Stimulated activated CD8-positive, alpha-beta memory T cell treated with anti-CD3 and anti-CD28 coated beads, Interleukin-4, amount 100 ng/mL, for 1 hour (primary cell): ENCODE measurements at places on chromosomes 3 and 15.

DNA sequence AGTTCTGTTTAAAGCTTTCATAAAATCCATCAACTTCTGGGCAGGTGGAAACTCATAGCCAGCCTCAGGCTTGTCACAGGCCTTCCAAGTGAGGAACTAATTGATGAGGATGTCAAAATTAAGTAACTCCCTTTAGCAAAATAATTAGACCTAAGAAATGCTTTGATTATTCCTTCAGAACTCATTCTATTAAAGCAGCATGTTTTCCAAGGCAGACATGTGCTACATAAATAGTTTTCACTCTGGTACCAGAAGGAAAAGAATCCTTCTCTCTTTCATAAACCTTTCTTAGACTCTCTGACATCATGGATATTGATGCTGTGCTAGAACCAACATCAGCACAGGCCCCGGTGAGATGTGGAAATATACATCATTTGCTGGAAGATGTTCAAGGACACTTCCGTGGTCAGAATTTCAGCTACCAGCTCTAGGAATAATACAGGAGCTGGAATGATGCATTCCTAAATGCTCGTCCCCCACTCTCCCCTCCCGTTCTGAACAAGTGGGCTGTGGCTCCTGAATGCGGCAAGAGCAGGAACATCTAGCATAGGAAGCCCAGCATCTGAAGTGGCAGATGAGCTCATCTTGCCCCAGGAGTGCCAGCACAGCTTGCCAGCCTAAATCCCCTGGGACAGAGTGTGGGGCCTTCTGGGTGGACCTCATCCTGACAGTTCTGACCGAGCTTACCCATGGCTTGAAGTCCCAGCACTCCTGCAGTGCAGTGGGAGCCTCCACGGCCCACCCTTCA lies 82.4 kb downstream of the WWTR1 start:
- no peak for DNase-seq

DNA sequence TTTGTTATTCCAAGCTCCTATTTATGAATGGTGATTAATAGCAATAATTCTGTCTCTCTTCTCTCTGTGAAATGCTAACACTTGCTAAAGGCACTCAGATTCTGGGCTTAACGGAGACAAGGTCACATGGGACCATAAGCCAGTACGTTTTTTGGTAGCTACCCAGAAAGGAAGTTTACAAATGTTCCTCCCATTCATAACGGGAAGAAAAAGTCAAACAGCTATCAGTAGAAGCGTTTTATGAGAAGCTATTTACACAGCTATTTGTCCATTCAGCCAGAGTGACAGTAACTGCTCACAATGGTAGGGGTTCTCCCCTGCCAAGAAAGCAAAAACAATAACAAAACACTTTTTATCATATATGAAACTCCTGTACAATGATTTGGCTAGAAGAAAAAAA lies 51.5 kb downstream of the ZMAT3 start:
- no peak for DNase-seq

DNA sequence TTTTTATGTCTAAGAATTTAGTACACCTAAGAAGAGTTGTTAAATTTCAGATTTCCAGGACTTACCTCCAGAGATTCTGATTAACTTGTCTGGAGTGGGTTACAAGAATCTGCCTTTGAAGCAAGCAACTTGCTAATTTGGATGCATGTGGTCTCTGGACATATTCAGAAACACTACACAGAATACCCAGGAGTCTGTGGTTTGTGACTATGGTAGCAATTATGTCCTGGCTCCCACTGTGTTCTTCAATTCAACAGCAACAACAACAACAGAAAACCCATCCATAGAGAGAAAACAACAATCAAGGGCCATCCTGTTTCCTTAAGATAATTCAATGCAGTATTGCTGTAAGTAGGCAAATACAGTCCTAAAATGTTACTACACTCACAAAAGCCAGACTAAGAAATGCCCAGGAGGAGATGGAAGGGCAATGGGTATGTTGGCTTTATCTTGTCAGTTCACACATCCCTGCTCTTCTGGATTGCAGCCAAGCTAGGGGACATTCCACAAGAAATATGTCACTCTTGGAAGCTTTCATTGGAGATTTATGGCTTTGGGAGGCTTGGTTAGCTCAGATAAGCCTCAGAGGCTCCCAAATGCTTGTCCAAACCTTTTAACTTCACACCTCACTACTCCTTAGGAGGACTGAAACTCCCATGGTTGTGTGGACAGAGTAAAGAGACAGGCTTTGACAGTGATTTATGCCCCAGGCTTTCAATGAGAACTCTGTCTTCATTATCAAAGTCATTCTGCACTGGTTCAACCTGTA lies 99.4 kb upstream of the MRPL3 start:
- no peak for DNase-seq

DNA sequence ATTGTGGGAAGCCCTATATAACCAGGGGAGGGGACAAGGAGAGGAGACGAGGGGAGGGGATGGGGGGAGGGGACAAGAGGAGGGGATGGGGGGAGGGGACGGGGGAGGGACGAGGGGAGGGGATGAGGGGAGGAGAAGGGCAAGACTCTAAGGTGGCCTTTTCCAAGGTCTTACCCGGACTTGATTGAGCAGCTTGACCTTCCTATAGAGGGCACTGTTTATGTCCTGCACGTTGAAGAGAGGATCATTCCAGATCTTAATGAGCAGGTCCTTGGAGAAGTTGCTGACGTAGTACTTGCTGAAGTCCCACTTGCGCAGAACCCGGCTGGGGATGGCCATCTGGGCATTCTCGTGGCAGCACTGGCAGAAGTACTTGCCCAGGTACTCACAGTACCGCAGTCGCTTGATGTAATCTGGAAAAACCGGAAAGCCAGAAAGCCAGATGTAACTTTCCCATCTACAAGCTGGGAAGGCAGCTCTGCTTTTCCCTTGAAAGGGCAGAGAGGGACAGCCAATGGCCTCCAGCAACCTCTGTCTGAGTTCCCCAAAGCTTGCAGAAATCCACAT lies 55.7 kb downstream of the RUBCN start:
- DNase-seq: no peak

GRCh38 chr3:39267631-39268548 lies 11.9 kb downstream of the CX3CR1 start:
- DNase-seq: peak; percentile 45

GRCh38 chr3:157104521-157104920 lies 55.4 kb downstream of the CCNL1 start:
- DNase-seq: no peak

GRCh38 chr3:150972366-150973071 lies at the start of gene CLRN1:
CLRN1 (minus strand) TSS chr3:150972727; CDS start chr3:150972708, 19 bp downstream.
- DNase-seq: no peak

GRCh38 chr3:104523136-104523535 lies 843.6 kb upstream of the ALCAM start:
- DNase-seq: no peak

GRCh38 chr3:64228110-64228509 lies 2.8 kb upstream of the PRICKLE2 start:
- no peak for DNase-seq

DNA sequence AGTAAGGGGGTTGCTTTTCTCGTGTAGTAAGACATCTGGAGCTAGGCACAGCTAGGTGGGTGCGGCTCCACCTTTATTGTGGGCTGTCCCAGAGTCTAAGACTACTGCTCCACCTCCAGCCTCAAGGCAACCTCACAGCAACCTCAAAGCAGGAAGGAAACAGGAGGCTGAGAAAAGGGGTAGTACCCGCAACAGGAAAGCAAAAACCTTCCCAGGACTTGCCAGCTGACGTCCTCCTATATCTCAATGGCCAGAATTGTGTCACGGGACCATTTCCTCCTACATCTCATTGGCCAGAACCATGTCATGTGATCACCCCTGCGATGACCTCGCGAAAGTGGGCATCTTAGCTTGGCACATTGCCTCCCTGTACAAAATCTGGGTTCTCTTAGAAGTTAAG lies 4.3 kb upstream of the GPR160 start:
- no peak for DNase-seq

- no peak for DNase-seq
Observed at GRCh38 chr3:41565003-41565402, 365.7 kb downstream of the CTNNB1 start.

- DNase-seq: no peak
Observed at GRCh38 chr15:58010983-58011382, 54.5 kb downstream of the ALDH1A2 start.

- no peak for DNase-seq
Observed at GRCh38 chr15:97174886-97175540, 785.5 kb upstream of the ARRDC4 start.

DNA sequence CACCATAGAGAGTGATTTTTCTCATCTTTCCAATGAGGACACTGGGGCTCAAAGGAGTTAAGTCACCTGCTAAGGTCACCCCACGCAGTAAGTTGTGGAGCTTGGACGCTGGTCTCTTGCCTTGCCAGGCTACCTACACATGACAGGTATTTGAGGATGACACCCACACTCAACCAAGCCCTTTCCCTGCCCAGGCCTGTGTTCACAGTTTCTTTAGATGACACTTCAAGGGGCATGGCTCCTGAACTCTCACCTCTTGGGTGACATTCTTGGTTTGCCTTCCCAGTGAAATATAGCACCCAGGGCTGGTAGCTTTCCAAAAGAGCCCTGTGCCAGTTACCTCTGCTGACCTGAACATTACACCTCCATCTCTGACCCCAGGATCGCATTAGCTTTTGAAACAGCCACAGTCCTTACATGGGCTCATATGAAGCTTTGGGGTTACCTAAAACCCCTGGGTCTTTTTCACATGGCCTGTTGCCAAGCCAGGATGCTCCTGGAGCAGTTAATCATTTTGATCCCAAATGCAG lies 148.0 kb downstream of the RPLP1 start:
- DNase-seq: no peak

- no peak for DNase-seq
Observed at GRCh38 chr3:160454995-160455394, 5.4 kb upstream of the TRIM59 start.

GRCh38 chr3:186772281-186772694 lies 11.1 kb upstream of the EIF4A2 start:
- no peak for DNase-seq

DNA sequence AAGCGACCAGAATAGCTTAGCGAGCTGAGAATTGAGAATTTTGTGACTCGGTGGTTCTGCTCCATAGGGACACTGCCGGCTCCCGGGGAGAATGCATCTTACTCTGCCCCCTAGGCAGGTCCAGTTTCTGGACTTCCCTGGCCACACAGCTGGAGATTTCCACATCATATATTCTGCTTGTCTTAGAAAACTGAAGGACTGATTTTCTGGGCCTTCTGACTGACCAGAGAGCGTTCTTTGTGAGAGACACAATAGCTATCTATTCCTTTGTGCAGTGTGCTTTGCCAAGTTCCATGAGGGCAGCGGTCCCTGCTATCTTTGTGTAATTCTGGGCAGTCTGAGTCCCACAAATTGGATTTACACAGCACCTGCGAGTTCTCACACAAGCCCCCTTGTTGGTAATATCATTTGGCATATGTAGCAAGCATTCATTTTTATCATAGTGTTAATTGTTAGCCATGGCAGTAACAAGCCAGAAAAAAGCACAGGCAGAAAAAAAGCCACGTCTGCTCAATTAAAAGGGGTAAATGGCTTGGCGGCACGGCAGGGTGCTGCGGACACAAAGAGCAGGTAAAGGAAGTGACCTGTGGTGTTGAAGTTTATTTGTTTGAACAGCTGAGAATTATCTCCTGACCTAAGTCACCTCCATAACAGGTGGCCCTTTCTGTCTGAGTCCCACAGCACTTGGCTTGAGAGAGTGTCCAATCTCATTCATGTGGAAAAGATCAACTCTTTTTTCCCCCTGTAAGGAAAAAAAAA lies 688.7 kb downstream of the TUSC7 start:
- DNase-seq: no peak

DNA sequence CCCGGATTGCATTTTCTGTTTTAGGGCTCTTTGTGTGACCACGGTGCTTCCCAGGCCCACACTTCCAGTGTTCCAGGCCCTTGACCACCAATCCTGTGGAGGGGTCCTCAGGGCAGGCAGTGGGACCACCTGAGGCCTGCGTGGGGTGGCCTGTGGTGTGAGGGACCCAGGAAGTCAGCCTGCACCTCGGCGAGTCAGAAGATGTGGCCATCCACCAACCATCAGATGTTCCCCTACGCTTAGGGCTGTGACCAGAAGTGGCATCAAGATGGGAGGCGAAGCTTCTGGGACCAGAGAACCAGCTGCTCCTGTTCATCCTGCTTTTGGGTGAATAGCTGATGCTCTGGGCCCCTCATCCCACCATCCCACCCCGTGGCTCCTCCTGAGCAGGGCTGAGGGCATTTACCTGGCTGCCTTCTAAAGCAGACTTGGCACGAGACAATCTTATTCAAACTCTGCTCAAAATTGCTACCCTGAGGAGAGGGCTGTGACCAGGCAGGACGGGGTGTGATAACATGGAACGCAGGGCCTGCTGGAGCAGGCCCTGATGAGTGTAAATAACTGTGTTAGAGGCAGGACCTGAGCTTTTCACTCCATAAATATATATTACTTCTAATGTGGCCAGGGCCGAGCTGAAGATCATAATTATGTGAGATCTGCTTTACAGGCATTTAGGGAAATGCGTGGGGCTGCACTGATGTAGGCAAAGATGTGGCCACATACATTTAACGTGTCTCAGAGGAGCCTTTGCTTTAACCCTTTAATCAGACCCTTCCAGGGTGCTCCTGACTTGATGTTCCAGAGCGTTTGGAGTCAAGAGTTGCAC lies 28.8 kb downstream of the SMAD3 start:
- DNase-seq: no peak

DNA sequence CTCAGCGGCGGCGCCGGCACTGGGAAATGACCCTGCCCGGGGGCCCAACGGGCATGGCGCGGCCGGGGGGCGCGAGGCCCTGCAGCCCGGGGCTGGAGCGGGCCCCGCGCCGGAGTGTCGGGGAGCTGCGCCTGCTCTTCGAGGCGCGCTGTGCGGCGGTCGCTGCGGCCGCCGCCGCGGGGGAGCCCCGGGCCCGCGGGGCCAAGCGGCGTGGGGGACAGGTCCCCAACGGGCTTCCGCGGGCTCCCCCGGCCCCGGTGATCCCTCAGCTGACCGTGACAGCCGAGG lies 172 bp downstream of the ITPKA start:
- no peak for DNase-seq

GRCh38 chr3:7436542-7436941 lies 575.6 kb downstream of the GRM7 start:
- DNase-seq: no peak

DNA sequence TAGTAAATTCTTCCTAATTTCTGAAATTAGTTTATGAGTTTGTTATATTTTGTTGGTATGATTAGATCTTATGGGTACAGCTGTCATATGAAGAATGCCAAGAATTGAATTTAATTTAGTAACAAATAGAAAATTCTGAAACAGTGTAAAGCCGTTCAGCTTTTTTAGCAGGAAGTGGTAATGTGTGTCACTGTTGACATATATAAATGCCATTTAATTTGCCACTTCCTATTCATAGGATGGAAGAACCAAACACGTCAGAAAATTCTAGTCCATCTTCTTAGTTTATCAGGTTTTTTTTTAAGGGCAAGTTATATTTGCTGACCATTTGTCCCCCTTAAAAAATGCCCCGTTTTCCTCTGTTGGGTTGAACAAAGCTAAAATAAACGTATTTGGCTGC lies 43.0 kb downstream of the RAB8B start:
- no peak for DNase-seq

DNA sequence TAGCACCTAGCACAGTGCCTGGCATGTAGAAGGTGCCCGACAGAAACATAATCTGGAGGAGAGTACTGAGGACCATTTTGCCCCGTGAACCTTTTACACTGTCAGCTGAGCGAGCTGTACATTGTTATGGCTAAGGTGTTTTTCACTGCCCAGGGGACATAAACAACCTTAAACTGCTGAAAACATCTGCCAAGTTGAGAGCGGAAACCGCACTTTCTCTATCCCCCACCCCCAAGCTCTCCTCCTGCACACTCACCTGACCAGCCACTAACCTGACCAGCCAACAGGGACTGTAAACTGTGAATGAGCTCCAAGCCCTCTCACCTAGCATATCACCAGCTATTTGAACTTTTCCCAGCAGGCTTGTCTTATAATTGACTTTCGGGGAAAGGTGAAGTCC lies 17.6 kb downstream of the RAB43 start:
- DNase-seq: no peak
